Right forelimb (tissue), 1 donor: ENCODE measurements at places on chromosomes 6 and 20.

DNA sequence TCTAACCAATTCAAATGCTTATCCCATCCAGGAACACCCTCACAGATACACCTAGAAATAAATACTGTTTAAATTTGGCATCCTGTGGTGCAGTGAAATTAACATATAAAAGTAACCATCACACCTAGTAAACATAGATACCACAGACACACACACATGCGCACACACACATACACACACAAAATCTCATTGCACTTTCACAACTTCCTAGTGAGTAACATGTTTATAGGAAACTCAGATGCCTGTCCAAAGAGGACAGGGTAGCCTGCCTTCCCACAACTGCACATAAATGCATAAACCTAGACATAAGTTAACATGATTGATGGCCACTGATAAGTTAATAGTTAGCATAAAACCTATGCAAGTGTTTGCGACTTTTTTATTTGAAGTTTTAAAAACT is 56.8 kb downstream of the LRRC1 start:
- DNase-seq, result no peak

DNA sequence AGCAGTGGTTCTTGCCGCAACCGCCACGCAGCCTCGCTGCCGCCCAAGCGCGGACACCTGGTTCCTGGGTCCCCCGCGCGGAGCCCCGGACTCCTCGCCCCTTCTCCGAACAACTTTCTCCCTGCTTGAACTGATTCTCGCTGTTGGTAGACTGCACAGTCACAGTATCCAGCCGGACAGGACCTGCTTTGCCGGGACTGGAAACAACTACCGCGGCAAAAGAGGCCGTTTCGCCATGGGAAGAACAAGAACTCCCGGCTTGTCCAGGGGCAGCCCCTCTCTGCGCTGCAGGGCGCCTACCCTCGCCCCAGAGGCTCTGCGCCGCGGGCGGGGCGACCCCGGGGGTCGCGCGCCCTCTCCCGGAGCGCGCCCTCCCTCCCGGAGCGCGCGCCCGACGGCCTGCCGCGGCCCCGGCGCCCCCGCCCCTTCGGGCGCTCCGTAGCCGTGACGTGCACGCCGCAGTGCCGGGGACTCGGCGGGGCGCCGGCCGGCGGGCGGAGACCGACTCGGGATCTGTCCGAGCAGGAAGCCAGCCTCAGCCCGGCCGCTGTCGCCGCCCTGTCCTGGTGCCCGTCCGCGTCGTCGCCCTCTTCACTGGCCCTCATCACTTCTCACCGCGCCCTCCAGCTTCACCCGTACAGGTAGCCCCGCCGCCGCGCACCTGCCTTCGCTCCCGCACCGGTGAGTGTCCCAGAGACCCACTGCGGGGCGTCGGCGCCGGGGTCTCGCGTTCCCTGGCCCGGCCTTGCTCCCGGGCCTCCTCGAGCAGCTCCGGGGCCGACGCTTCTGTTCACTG is at the start of gene MYO6:
MYO6 (plus strand) TSS at position 497 of the 796 bp plus-strand sequence. CDS start 68,309 bp downstream, outside the sequence.
- peak; percentile 81 for DNase-seq

GRCh38 chr6:4698901-4699659 is 77.1 kb upstream of the CDYL start:
- DNase-seq, result no peak

GRCh38 chr6:14375930-14376329 is 258.4 kb downstream of the CD83 start:
- DNase-seq, result no peak

DNA sequence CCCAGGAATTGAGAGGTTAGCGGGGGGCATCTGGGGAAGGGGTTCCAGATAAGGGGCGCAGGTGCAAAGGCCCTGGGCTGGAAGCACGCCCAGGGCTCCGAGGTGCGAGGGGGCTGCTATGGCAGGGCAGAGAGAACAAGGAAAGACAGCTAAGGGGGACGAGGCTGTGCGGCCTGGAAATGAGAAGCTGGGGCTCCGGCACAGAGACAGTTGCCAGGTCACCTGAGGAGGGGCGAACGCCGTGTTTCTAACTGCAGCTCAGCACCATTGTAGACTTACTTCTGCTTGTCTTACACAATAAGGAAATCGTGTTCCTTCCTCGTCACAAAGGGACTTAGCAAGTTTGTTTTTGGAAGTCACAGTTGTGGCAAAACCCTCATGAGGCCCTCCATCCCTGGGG is 68.9 kb upstream of the TBXT start:
- DNase-seq, result no peak

DNA sequence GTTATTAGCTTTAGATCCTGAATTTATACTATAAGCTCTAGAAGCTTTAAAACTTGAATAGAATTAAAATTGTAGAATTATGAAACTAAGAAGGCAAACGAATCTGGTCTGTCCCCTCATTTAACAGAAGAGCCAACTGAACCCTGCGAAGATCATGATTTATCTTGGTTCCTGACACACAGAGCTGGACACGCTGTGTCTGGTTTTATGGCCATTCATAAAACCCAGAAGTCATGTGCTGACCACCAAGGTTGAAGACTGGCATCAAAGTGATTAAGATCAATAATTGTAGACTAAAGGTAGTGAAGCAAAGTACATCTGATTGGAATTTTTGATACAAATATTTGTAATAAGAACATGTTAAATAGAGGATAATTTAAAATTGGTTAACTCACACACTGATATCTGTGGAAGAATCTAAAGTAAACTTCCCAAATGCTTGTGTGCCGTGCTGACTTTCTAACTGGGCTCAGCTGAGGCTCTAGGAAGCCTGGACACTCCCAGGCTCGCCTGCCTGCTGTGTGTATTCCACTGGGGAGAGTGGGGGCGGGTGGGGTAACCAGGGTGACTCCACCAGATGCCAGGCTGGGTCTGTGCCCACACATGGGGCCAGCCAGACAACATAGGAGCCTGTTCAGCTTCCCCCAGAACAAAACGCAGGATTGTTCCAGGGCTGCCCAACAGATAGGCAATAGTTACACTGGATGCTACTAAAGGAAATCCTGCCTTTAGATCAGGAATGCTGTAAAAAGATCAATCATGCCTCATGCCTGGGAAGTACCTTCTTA is 42.1 kb upstream of the SLC22A3 start:
- DNase-seq, result no peak

DNA sequence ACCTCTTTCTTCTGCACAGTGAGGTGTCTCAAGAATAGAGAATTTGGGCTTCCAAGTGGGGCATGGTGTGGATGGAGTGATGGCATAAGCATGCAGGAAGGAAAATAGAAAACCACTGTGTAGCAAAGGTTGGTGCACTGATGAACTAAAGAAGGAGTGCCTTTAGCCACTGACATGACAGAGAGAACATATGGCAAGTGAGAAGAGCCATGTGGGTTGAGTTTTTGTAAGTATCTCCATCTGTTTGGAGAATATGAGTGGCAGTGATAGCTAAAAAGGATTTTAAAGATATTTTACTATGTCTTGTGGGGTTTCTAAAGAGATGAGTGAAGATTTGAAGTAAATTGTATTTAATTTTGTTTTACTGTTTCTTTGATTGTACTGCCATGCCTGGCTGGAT is 160.5 kb upstream of the GRIK2 start:
- no peak for DNase-seq

DNA sequence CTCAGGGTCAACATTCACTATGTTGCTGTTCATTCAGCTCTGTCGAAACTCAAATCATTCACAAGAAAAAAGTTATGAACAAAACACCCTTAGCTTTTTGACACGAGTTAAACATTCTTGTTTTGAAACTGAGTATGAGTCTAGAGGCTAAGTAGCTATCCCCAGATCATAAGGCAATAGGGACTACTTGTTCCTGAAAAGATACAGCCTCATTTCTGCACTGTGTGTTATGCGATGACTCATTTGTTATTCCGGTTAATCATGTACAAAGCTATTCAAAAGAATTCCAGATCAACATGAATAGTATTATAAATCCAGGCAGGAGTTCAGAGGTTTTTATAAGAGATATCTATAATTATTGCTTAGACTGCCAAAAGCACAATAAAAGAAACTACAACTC is 908.0 kb downstream of the QKI start:
- DNase-seq, result no peak

DNA sequence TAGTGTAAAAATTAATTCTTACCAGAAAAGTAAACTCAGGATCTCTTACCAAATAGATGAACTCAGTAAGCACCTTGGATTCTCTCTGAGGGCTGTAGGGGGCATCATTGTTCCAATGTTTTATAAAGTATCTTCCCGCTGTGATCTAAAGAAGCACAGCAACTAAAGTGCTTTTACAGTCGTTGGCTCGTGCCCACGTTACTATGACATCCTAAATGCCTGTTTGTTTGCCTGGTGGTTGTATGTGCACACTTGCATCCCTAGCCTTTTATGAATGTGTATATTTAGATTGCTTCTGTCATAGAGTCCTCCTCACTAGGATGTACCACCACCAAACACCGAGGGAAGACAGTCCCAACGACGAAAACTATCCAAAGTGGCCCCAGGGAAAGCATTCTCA is 34.5 kb downstream of the SLX4IP start:
- peak; percentile 75 for DNase-seq

DNA sequence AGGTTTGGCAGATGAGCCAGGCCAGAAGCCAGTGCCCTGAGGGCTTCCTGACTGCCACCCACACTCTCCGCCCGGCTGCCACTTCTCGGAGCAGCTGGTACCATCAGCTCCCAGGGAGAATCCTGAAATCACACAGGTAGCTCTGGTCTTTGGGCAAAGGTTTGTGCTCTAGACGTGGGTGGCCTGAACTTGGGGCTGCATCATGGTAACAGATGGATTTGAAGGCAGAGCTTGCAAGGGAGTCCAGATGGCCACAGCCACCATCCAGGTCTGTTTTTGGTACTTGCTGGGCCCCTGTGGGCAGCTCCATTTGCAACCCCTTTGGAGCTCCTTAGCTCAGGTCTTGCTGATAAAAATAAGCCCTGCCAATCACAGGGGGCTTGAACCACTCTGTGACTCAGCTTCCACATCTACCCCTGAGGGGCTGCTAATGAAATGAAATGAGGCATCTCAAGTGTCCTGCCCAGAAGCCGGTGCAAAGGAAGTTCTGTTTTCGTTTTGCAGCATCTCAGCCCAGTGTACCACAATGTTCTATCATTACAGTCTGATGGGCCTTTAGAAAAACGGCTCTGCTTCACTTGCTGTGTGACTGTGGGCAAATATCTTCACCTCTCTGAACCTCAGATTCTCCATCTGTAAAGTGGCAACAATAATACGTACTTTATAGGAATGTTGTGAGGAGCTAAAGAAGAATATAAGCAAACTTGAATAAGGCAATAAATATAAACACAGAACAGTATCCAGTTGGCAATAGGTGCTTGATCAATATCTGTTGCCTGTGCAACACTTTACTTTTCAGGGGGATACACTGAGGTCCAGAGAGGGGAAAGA is 25.1 kb upstream of the CDH22 start:
- no peak for DNase-seq

GRCh38 chr6:7556394-7557106 is 15.1 kb downstream of the DSP start:
- DNase-seq, result no peak
